Stimulated activated CD8-positive, alpha-beta memory T cell treated with anti-CD3 and anti-CD28 coated beads, Interleukin-15, amount 100 ng/mL, for 1 hour (primary cell): ENCODE measurements at places on chromosomes 6 and 20.

GRCh38 chr6:51260003-51260402 is 441.3 kb downstream of the TFAP2B start:
- DNase-seq, result no peak

DNA sequence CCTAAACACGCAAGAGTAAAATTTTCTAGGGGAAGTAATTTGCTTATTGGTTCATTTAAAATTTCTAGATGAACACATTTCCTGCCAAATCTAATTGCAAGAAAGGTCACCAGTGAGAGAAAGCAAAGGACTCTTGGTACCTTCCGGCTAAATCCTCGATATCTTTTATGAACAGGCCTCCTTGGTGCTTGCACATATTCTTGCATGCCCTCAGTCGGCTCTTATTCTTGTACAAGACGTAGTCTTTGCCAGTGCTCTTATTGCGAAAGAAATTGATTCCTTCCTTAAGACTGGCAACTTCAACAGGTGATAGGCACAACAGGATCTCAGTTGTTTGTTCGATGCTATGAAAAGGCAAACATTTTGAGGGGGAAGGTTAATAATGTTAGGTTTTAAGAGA is 141.7 kb upstream of the CARMIL1 start:
- no peak for DNase-seq

DNA sequence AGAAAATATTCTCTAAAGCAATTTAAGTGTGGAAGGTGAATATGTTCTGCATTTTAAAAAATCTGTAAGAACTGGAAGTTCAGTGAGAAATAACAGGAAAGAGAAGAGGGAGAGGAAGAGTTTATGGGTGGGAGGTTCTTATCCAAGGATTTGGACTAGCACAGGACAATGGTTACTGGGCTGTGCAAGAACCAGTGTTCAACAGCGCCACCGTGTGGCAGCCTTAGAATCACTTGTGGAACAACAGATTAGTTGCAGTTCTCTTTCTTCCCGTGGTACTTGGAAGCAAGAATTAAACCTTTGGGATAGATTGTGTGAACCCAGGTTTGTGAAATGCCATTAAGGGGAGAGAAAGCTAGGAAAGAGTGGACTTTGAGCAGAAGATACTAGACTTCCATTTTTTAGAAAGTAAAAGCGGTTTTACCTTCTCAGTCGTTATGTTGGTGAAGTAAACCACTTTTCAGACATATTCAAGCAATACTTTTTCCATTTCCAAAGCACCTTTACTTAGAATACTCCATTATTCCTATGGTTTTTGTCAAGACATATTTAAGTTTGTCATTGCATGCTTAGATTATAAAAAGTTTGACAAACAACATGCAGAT is 436.7 kb downstream of the RNF144B start:
- no peak for DNase-seq

GRCh38 chr6:40112350-40112749 is 178.1 kb upstream of the MOCS1 start:
- DNase-seq, result no peak

GRCh38 chr20:57106030-57106682 is 160.3 kb downstream of the BMP7 start:
- no peak for DNase-seq

- DNase-seq, result no peak
Observed at GRCh38 chr6:89596484-89596883, 42.1 kb downstream of the LYRM2 start.

- DNase-seq, result no peak
Observed at GRCh38 chr20:15992564-15992963, 580.7 kb downstream of the KIF16B start.

DNA sequence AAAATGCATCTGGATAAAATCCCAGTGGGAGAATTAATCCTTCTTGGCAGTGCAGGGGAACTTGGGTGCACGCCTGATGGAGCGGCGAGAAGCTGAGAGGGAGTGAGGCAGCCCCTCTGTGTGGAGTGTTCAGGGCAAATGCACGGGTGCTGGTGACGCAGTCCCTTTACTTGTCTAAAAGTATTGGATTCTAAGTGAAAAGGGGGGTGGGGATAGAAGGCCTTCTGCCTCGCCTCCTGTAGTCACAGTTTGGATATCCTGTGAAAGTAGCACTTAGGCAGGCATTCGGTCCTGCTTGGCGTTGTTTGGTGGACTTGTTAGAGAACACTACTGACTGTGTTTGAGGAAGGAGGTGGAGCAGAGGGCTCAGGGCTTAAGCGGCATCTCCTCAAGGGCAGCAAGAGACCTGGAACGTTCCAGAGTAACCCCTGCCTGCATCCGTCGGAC is 39.3 kb downstream of the PHACTR3 start:
- no peak for DNase-seq

GRCh38 chr6:91816335-91816734 is 1229.5 kb upstream of the MAP3K7 start:
- no peak for DNase-seq

DNA sequence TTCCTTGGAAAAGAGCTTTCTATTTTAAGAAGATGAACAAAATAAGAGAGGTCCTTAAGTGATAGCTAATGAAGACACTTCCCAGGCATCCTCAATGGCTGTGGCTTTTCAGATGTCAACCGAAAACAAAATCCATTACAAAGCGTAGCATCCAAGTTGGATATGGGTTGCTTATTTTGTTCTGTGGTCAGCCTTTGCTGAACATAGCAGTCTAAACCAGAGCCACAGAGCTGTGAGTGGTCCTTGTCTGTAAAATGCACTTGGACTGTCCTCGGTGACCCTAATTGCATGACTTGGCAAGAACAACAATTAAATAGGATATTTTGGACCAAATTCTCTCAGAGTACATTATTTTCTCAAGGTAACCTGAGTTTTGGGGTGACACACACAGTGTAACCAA is 10.4 kb upstream of the BFSP1 start:
- DNase-seq, result no peak

DNA sequence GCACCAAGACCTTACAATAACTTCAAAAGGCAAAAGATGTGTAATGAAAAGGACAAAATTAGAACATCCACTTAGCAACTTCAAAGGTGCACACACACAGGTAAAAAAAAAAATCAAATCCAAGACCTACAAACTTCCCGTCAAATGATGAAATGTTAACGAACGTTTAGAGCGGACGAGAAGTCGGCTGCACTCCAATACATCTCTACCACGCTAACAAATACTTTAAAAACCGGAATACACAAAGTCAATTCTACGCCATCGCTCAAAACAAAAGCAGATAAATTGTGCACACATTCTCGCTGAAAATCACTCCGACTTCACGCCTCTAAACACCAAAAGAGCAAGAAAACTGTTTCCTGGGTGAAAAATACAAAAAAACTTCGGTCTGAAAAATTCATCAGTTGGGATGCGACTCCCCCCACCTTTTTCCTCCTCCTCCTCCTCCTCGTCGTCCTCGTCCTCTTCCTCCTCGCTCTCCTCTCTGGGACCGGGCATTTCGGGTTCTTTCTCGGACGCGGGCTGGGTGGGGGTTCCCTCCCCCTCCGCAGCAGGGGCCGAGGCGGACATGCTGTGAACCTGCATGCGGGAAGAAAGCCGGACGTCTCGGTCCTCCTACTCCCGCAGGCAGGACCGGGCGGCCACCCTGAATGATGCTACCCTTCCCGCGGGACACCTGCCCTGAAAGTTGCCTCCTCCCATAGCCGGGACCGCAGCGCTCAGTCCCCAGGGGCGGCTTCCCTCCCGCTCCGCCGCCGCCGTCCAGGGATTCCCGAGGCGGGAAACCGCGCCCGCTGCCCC is 712 bp downstream of the DEK start:
- DNase-seq, result no peak

GRCh38 chr6:81969814-81970213 is 217.3 kb upstream of the TENT5A start:
- DNase-seq, result no peak

DNA sequence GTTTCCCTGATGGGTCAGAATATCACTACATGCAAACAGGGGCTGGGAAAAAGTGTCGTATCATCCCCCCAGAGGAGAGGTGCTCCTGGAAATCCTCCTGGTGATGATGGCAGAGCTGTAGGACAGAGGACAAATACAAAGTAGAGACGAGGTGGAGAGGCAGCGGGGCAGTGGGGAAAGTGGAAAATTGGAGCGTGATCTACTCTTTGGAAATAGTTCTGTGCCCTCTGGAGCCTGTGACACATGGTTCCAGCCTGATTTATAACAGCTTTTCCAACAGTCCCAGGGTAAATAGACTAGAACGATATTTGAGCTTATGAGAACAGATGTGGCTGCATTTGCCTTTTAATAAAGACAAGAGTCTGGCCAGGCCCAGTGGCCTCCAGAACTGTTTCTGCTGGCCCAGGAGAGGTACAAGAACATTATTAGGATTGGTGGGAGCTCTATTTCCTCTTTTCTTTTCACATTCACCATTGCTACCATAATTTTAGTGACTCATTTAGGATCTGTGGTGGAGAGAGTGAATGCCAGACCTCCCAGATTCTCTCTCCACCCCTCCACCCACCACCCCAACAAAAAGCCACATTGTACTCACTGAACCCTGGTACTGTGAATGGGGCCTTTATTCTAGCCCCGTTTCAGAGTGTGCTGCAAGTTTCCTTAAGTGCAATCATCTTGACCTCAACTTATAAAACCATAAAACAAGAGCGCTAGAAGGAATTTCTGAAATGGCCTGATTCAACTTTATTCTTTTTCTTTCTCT is 78.3 kb downstream of the BTBD3 start:
- no peak for DNase-seq

DNA sequence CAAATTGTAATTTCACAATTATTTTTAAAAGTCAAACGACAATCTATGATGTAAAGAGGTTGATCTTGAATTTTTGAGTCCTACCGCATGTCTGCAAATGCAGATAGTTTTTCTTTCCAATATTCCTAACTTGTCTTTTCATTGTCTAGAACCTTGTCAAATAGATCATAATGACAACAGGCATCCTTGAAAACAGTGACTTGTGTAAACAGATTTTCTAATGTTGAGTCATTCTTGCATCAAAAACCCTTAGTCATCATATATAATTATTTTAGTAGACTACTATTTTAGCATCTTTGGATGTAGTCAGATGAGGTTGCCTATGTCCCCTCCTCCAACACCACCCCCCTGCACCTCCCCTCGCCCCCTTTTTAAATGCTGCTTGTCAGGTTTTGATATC is 43.8 kb downstream of the BMP6 start:
- DNase-seq, result no peak

GRCh38 chr20:1477896-1478490 is 11.3 kb upstream of the NSFL1C start:
- DNase-seq, result no peak

DNA sequence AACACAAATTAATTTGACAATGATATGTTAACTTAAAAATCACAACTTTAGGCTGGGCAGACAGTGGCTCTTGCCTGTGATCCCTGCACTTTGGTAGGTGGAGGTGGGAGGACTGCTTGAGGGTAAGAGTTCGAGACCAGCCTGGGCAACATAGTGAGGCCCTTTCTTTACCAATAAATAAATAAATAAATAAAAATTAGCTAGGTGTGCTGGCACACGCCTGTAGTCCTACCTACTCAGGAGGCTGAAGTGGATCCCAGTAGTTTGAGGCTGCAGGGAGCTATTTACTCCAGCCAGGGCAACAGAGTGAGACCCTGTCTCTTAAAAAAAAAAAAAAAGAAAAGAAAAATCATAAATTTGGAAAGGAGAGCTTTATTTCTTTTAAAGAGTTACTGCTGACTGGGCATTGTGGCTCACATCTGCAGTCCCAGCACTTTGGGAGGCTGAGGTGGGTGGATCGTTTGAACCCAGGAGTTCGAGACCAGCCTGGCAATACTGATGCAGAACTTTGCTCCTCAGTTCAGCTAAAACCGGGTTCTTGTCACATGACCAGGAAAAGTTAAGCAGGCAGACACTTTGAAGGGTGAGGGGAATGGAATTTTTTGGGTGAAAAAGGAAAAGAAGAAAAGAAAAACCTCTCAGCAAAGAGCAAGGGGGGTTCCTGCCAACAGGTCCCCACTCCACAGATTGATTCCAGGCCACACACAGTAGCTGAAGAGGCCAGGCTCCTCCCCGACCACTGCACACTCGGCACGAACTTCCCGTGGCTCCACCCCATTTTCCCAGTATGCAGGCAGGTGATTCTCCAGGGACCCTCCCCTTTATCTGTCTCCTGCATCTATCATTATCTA is 44.0 kb upstream of the DDR1 start:
- no peak for DNase-seq

- DNase-seq, result no peak
Observed at GRCh38 chr20:44572551-44573500, 9.6 kb upstream of the PKIG start.

DNA sequence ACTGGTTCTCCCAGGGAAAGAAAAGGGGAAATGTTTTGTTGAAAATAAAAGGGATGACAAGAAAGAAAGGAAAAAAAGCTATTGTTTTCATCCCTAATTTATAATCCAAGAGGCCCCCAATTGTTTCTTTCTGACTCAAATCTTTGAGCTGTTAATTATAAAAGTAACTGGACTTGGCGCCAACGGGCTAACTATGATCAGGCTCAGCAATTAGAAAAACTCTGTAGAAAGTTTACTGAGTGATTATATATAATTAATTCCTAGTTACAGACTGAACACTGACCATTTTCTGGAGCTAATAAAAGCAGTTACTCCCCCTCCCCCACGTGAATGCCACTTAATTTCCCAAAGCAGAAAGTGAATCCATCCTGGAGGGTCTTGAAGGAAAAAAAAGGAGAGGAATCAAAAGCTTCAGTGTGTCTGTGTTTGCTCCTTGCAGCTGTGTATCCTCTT is 3.2 kb downstream of the ZMYND8 start:
- no peak for DNase-seq

- no peak for DNase-seq
Observed at GRCh38 chr6:85650606-85651005, 7.9 kb upstream of the SYNCRIP start.

- DNase-seq, result no peak
Observed at GRCh38 chr6:107644513-107644912, 154.6 kb downstream of the SOBP start.

DNA sequence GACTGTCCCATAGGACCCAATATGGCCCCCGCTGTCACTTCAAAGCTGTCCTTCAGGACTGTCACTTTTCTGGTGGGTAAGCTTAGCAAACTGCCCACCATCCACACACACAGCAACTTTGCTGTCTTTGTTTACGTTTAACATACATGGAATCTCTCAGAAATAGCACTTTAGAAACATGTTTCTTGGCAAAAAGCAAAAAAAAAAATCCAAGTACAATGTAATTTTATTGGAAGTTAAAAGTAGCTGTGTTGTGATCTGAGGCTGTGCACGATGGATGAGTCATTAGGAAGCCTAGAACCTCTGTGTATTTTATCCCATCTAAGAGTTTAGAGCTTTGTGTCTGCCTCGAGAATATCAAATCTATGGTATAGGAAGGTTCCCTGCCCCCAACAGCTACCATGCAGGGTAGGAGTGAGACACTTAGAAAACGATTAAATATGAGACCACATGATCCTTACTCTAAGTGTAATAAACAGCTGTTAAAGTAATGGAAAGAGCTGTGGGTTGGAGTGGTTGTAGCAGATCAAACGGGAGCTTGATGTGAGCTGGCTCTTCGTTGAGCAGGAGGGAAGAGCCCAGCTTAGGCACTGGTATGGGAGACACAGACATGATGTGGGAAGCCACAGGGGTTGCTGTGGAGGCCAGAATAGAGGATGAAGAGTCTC is 119.5 kb downstream of the PLEKHG1 start:
- DNase-seq, result no peak
